ENCODE measurements at places on chromosomes 3 and 15. TPM values are rescaled to one million over a fixed set of nuclear protein-coding genes. Genes with fewer than 3 reads are reported as not detected.

Gene NR2F2
- 23.9 TPM for total RNA-seq

Gene LRRIQ4
- not detected for total RNA-seq

Gene PPM1L
- total RNA-seq: 0.87 TPM

Gene TTC23
- total RNA-seq: 35.6 TPM

All from smooth muscle cell of trachea (primary cell).